Astrocyte of the cerebellum (primary cell): ENCODE measurements at places on chromosomes 12 and 14.

GRCh38 chr12:12083688-12084087, 12.9 kb downstream of the BCL2L14 start:
- peak; percentile 8 for DNase-seq

GRCh38 chr14:50303744-50304471, 8.1 kb downstream of the L2HGDH start:
- no peak for DNase-seq

DNA sequence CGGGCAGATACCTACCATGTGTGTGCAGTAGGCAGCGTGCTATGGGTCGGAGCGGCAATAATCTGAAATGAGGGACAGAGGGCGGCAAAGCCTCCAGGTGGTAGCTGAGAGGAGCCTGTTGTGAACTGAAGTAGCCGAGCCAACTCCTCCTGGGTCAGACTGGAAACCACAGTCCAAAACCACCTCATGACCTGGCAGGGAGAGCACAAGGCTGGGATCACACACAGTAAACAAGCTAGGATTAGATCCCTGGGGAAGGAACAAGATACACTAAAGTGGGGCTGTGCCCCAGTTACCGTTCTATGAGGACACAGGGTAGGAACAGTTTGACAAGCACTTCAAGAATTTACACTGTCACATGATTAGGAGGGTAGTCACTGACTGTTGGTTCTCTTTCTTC, 49.0 kb downstream of the AREL1 start:
- DNase-seq, result no peak

- no peak for DNase-seq
These were observed 19.9 kb downstream of the CDKN1B start for GRCh38 chr12:12736759-12737676.

DNA sequence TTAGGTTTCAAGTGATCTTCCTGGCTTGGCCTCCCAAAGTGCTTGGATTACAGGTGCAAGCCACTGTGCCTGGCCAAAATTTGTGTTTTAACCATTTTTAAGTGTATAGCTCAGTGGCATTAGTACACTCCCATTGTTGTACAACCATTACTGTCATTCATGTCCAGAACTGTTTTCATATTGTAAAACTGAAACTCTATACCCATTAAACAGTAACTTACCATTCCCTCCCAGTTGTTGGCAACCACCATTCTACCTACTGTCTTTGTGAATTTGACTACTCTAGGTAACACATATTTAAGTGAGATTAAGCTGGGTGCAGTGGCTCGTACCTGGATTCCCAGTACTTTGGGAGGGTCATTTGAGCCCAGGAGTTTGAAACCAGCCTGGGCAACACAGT, 67.3 kb upstream of the KCNH3 start:
- no peak for DNase-seq

GRCh38 chr12:94380507-94380906, 79.2 kb downstream of the CEP83 start:
- DNase-seq, result no peak

DNA sequence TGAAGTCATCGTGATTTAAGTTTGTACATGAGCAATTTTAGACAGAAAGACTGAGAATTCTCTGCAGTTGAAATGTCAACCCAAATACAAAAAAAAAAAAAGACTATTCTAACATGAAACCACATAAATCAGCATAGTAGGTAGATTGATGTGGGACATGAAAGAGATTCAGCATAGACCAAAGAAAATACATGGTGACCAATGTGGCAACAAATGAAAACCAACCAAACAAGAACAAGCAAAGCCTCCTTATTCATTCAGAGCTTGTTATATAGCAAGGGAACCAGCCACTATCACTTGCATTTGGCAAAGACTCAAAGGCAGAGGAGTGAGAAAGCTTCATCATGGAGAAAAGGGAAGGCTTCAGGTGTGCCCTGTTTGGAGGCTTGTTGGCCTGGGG, 144.4 kb upstream of the TMPO start:
- DNase-seq, result no peak

DNA sequence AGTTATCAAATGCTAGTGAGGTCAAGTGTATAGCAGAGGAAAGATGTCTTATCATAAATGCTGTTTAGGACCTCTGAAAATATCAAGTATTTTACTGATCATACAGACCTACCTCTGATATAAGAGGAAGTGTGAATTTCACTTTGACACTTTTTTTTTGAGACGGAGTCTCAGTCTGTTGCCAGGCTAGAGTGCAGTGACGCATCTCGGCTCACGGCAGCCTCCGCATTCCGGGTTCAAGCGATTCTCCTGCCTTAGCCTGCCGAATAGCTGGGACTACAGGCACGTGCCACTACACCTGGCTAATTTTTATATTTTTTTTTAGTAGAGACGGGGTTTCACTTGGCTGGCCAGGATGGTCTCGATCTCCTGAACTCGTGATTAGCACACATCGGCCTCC, 55.1 kb upstream of the PIK3C2G start:
- no peak for DNase-seq

DNA sequence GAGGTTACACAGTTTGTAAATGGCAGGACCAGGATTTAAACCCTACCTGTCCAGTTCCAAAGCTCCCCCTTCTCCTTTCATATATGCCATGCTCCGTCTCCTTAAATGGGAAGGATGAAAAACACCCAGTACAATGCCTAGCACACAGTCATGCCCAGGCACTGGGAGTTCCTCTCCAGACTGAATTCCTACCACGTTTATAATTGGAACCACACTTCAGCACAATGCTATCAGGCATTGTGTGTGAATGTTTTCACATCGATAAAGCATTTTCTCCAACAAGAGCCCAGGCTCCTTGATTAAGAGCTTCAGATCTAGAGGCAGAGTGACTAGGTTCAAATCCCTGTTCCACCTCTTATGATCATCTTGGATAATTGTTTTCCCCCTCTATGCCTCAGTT, 2.7 kb upstream of the NUAK1 start:
- no peak for DNase-seq

DNA sequence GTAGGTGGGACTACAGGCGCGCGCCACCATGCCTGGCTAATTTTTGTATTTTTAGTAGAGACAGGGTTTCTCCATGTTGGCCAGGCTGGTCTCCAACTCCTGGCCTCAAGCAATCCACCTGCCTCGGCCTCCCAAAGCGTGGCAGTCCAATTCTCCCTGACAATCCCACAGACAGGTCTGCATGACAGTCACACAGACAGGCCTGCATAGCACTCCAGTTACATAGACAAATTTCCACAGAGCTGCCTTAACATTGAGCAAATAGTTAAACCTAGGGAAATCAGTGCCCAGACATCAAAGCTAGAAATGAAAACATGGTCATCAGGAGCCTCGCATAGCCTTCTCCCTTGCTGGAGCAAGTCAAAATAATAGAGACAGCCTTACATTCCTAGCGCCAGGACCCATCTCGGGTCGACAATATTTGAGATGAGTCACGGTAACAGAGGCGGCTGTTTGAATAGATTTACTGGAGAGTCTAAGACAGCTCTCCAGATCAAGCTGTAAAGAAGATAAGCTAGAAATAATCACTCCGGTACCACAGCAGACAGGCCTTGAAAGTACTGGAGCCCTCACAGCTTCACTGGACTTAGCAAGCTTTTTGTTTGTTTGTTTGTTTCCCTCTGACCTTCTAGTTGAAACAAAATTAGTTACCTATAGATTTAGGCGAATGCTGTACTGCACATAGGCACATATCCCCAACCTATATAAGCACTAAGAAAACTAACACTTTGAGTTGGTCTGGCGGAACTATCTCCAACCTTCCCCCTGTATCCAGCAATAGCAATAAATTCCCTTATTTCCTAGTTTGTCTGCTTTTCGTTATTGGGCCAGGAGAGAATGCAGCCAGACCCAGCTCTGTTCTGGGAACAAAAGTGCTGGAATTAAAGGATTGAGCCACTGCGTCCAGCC, 23.8 kb upstream of the PYROXD1 start:
- no peak for DNase-seq

- no peak for DNase-seq
These were observed 2.6 kb upstream of the LGMN start for GRCh38 chr14:92750994-92751400.

- DNase-seq, result peak; percentile 35
These were observed 87.7 kb downstream of the C12orf75 start for GRCh38 chr12:105418229-105418628.

DNA sequence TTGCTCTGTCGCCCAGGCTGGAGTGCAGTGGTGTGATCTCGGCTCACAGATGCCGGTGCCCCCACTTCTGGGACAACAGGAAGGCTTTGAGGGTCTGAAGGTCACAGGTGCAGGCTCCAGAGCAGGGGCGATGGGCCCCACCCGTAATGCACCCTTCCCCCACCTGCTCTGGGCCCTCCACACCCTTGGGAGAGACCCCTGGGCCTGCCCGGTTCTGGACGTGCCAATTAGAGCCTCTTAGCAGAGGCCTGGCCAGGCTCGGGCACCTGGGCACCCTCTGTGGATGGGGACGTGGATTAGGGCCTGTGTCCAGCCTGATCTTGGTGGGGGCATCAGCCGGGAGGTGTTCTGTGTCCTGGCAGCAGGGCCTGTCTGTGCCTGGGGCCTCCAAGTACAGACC, 62.2 kb downstream of the KIF26A start:
- no peak for DNase-seq

DNA sequence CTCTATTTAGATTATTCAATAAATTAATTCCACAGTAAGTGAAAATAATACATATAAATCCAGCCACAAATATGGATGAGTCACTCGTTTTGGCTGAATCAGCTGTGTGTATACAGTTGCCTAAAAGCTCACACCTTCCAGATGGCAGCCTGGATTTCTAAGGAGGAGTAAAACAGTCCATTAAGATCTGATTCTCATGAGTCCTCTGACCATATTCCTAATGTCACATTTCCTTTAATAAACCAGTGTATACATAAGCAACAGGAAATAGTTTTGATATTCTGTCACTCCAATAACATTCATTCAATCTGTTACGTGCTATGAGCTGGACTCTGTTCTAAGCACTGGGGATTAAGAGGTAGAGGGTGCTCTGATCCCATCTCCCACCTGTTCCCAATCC, 21.8 kb downstream of the MDM1 start:
- peak; percentile 42 for DNase-seq

DNA sequence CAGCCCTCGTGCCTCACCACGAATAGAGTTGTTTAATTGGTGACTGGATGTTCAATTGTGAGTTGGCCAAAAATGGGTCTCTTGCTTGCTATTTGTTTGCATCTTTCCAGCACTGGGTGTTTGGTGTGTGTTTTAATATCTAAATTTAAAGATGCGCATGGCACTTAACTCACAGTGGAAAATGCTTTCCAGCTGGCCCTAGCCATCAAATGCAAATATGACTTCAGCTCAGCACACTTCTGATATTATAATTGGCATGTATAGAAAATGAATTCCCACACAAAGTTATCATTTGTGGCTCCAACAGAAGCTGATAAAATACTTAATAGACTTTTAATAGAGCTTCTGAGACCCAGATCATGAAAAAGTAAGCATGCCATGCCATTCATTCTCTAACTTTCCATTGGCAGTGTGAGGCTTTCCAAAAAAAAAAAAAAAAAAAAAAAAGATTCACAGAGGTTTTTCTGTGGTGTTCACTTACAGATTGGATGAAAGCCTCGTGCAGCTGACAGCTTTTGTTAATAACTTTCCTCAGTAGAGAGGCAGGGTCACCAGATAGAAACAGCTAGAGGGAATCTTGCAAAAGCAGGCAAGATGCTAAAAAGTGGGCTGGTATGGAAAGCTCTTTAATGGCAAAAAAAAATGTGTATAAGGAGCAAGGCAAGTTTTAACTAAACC, 425.2 kb downstream of the GALC start:
- DNase-seq, result no peak

DNA sequence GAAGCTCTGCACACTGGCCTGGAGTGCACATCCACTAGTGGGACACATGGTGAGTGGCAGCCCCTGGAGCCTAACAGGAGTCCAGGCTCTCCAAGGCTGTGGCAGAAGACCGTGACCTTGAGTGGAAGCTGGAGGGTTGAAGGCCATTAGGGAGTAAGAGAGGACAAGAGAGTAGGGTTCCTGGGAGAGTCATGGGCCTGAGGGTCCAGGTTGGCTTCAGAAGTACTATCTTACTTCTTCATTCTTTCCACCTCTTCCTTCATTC, 406 bp downstream of the IL23A start:
- no peak for DNase-seq

DNA sequence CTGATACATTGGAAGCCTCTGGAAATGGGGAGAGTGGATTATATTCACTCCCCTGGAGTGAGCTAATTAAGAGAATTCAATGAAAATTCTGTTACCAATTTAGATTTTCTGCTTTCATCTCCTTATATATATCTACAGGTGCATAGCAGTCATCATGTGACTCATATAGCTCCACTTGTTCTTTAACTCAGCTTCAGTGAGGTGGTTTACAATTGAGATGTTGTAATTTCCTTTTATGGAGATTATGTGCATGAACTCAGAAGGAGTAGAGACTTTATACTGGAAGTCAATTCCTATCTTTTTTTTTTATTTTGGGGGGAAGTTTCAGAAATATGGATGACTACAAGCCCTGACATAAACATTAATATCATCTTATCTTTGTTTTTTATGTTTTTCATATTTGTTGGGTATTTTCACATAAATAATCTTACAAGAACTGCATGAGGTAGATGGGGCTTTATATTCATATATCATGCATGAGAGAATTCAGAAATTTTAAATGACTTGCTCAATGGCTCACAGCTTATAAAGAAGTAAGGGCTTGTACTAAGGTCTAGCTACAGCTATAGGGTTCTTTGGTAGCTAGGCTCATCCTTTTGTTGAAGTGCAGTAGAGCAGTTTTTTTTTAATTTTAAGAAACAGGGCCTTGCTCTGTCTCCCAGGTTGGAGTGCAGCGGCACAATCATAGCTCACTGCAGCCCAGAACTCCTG, 92.3 kb upstream of the SCAF11 start:
- no peak for DNase-seq

- no peak for DNase-seq
These were observed 398.0 kb upstream of the FAR2 start for GRCh38 chr12:28750946-28751685.

DNA sequence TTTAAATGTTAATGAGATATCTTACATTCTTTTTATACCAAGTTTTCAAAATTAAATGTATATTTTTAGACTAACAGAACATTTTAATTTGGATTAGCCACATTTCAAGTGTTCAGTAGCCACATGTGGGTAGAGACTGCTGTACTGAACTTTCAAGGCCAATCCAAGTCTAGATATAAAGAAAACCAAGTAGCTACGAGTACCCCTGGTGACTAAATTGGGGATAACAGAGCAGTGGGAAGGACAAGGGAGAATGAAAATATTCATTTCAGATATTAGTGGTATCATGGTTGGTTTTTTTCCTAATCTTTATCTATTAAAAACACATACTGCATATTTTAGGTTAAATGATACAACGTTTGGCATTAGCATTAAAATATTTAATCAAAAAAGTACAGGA, 69.4 kb upstream of the RHOJ start:
- peak; percentile 4 for DNase-seq

- DNase-seq, result no peak
These were observed 56.1 kb upstream of the FBRSL1 start for GRCh38 chr12:132433641-132434395.
